ENCODE measurements at places on chromosomes 3 and 15.

- DNase-seq, result no peak
Measured at GRCh38 chr3:58176827-58177489, 33.8 kb downstream of the DNASE1L3 start.

- DNase-seq, result no peak
Measured at GRCh38 chr15:56291741-56292140, 48.1 kb upstream of the RFX7 start.

DNA sequence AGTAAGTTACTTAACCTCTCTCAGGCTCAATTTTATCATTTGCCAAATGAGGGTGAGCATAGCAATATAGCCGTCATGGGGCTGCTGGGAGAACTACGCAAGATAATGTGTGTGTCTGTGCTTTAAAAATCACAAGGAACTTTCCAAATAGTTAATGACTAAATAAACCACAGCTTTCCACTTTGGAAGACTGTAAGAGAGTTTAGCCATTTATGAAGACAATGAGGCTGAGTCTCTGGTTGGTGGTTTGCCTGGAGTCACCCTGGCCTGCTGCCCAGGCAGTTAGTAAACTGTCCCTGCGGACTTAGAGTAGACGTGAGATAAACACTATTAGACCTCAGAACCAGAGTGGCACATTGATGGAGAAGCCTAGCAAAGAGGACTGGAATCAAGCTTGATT lies 357.7 kb downstream of the CLSTN2 start:
- DNase-seq, result peak; percentile 30

DNA sequence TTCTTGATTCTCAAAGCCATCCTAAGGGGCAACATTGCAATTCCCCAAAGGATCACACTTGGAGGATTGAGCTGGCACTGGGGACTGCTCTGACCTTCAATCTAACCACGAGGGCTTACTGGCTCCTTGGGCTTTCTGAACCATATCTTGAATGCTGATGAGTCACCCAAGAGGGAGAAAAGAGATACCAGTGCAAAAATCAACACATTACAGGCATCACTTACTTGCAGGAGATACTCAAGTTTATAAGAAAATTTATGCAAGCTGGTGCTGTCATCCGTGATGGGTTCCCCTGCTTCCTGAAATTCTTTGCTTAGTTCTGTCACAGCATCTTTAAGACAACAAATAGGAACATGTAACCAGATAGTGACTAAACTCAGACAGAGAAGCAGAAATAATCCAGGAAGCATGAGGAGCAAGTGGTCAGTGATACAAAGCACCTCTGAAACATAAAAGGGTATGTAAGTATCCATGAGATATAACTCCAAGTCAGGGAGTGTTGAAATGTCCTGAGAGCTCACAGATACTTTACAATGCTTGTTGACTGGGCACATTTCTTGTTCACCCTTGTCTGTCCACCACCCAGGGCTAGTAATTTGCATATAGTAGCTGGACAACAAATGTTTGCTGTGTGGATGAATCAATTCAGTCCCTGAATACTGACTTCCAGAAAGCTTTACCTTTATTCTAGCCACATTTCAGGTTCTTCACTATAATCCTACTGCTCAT lies 14.1 kb downstream of the FYCO1 start:
- DNase-seq, result no peak

DNA sequence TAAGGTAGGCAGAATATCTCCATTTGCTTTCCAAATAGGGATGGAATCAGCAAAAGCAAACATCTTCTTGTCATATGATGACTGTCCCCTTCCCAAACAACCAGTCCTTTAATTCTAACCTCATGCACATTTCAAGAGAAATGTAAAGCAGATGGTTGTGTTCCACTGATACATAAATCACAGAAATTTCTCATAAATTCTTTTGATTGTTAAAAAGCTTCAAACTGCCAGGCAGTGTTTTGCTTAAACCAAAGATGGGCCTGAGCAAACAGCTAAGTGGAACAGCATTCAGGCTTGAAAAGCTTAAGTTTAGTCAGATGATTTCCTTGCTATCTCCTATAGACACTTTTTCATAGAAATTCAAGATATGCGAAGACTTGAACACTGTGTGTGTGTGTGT lies 74.3 kb upstream of the SOX2 start:
- DNase-seq, result no peak

- peak; percentile 19 for DNase-seq
Measured at GRCh38 chr3:192986379-192986778, 68.7 kb upstream of the MB21D2 start.

DNA sequence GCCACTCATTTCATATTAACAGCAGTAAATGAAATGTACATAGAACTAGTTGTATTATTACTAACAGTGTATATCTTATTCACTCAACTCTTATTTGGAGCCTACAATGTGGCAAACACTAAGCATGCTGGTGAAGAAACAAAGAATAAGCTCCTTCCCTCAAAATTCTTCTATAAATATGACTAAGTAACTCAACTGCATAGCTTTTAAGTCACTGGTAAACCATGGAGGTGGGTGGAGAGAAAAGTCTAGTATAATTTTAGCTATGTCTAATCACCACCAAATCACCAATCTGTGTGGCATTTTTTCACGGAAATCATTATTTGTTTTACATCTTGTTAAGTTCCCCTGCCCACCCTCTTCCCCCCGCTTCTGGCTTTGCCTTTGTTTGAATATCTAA lies 17.5 kb downstream of the COPS2 start:
- DNase-seq, result no peak

DNA sequence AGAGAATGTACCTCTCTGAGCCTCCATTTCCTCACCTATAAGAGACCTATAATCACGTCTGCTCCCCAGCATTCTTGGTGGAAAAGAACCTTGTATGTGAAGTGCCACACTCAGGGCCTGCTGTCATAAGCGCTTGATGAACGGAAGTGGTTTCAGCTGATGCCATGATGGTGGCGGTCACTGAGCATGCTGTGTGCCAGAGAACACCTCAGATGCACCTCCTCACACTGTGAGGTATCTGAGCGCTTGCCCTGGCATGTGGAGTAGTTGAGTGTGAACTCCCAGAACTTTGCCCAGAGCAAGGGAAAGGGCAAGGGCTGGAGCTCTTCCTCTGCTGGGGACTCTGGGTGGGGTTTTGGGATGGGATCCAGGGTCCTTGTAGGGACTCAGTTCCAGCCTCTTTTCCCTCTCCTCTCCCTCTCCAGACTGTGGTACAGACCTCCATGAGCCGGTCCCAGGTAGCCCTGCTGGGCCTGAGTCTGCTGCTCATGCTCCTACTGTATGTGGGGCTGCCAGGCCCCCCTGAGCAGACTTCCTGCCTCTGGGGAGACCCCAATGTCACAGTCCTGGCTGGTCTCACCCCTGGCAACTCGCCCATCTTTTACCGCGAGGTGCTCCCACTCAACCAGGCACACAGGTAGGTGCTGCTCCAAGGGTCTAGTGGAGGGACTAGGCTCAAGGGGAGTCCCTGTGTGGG lies 2.7 kb downstream of the ABHD14A start:
- DNase-seq, result no peak

- DNase-seq, result no peak
Measured at GRCh38 chr3:139318431-139318816, 25.4 kb upstream of the MRPS22 start.

GRCh38 chr15:80496096-80496495 lies 91.9 kb downstream of the ARNT2 start:
- DNase-seq, result no peak

DNA sequence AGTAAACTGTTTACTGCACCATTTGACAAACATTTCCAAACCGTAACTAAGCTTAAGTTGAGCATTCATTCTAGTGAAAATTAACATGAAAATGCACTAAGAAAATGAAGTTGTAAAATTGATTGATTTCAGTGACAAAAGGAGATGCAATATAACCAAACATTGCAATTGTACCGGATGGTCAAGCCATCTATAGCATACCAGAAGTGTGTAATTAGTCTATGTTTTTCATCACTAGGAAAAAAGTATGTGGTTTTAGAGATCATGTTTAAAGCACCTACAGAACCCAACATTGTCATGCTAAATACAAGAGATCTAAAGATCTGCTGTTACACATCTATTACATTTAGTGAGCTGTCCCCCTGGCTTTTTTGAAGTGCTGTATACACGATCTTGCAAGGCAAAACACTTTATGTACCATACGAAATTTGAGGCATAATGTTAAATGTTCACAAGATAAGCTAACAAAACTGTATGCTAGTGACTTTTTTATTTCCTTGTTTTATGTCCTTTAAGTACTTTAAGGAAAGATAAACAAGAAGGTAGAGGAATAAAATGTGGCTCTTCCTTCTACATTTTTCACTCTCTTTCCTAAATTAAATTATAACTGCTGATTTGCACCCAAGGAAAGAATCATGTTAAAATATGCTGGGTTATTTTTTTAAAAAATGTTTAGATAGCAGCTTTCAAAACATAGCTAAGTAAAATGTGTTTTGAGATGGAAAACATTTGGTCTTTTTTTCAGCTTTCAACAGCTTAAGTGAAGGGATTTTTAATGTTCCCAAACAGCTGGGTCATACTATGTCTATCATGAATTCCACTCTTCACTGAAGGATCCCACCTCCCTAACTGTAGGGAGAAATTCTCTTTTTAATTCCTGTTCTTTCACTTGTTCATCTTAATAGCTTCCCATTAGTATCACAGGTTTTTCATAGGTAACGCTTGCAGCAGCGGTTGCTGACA lies 498.0 kb downstream of the MECOM start:
- no peak for DNase-seq

GRCh38 chr15:45087513-45087912 lies 26.5 kb downstream of the DUOX2 start:
- DNase-seq, result no peak

- DNase-seq, result no peak
Measured at GRCh38 chr15:95287720-95288103, 1042.8 kb upstream of the NR2F2 start.

DNA sequence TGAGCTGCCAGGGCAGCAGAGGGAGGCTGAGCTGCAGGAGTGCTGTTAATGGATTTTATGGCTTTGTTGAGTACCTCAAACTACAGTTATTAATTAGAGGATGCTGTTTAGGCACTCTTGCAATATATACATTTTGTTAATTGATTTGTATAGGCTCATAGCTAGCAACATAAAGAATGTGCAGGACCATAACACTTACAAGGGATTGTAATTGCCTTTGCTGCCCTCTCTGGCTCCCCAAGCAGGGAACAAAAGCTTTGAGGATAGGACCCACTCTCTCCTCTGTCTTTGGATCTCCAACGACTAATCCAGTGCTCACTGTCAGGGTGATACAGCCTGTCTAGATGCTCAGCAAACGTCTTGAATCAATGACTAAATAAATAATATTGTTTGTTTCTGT lies 1.2 kb upstream of the CLSTN2 start:
- DNase-seq, result no peak
